CD4-positive, alpha-beta T cell treated with Interleukin-15 for 4 hours (primary cell): ENCODE measurements at places on chromosomes 6 and 20.
A peak's percentile ranks its signal among the peaks of the same experiment; 100 is the strongest.

DNA sequence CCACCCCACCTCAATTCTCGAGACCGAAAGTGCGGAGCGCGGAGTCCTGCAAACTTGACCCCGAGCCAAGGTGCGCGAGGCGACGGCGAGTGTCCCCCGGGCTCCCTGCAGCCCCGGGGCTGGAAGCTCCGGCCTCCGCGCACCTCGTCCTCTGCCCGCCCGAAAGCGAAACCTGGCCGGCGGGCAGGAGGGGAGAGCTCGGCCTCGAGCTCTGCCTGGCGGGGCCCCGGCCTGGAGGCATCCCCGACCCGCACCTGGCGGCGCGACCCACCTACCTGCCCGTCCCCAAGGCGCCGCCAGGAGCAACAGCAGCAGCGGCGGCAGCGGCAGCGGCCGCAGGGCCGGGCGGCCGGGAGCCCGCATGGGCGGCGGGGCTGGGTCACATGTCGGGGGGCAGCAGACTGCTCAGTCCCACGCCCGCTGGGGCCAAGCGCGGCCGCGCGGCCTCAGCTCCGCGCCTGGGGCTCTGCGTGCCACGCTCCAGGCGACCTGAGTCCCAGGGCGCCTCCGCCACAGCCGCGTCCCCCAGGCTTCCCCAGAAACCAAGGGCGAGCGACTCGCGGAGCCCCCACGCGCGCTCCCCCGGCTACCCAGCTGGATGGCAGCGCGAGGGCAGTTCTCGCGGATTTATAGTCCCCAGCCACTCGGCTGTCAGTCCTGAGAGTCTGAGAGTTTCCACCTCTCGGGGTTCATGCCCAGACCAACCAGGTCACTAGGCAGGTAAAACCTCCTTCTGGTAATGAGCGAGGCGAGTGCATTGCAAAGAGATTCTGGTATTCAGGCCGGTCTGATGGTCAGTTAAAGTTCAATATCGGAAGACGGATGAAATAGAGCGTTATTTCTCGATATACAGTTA, at the start of gene IL20RA:
Gene IL20RA, minus strand, starts transcription at position 600 of the 856 bp plus-strand sequence. Its CDS starts 237 bp downstream, at position 363.
- DNase-seq = no peak

- DNase-seq = no peak
Measured at GRCh38 chr6:88472851-88473525, 306.8 kb upstream of the CNR1 start.

- no peak for DNase-seq
Measured at GRCh38 chr20:45971425-45971674, 653 bp downstream of the ZNF335 start.

- DNase-seq = peak; percentile 61
Measured at GRCh38 chr6:29589423-29590048, 4.6 kb downstream of the OR2H2 start.

GRCh38 chr6:108877046-108877751, 29.0 kb downstream of the ARMC2 start:
- no peak for DNase-seq

DNA sequence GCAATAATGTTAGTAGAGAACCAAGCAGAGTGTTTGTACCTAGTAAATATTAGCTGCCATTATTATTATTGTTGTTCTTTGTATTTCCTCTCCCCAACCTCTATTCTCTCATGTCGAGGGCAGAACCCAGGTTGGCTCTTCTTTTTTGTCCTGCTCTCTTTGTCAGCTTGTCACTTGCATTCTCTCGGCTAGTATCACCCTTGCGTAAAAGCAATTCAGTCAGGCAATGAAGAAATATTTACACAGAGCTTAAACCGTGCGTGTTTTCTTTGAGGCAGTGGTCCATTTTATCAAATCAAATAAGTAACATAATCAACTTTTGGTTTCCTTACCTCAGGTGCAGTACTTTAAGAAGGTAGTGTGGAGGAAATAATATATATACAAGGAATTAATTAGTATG, 83.9 kb downstream of the TULP4 start:
- DNase-seq = no peak

GRCh38 chr6:37188962-37189510, 19.1 kb downstream of the PIM1 start:
- no peak for DNase-seq

DNA sequence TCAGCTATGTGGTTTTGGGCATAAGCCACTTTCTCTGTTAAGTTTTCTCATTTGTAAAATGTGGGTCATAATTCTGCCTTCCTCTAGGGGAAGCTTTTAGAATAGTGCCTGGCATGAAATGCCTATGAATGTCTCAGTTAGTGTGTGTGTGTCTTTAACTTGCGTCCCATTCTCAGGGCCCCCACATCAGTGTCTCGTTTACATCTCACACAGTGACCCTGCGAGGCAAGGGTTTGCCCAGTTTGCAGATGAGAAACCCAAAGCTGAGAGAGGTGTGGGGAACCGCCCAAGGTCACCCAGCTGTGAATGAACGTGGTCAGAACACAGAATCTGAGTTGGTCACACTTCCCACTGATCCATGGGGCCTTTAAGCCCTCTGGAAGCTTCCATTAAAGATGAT, 14.1 kb downstream of the DYNLRB1 start:
- no peak for DNase-seq

- no peak for DNase-seq
Measured at GRCh38 chr6:20314866-20315845, 86.5 kb upstream of the E2F3 start.

GRCh38 chr6:121999456-122000065, 399.9 kb upstream of the HSF2 start:
- DNase-seq = no peak

GRCh38 chr20:60071965-60072364, 113.7 kb downstream of the CDH26 start:
- no peak for DNase-seq

DNA sequence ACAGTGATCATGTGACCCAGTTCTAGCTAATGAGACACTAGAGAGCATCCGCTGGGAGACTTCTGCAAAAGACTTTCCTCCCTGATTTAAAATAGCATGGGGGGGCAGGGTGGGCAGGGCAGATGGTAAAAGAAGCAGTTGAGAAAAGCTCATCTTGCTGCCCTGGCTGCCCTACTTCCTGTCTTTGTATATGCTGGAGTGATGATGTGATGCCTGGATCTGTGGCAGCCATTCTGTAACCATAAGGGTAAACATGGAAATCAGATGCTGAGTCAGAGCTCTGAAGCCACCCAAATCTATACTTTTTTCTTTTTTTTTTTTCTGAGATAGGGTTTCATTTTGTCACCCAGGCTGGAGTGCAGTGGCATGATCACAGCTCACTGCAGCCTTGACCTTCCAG, 25.4 kb downstream of the ZFP64 start:
- DNase-seq = no peak

- no peak for DNase-seq
Measured at GRCh38 chr6:77055711-77056110, 407.6 kb downstream of the HTR1B start.

GRCh38 chr20:39879296-39879695, 809.7 kb downstream of the MAFB start:
- no peak for DNase-seq

DNA sequence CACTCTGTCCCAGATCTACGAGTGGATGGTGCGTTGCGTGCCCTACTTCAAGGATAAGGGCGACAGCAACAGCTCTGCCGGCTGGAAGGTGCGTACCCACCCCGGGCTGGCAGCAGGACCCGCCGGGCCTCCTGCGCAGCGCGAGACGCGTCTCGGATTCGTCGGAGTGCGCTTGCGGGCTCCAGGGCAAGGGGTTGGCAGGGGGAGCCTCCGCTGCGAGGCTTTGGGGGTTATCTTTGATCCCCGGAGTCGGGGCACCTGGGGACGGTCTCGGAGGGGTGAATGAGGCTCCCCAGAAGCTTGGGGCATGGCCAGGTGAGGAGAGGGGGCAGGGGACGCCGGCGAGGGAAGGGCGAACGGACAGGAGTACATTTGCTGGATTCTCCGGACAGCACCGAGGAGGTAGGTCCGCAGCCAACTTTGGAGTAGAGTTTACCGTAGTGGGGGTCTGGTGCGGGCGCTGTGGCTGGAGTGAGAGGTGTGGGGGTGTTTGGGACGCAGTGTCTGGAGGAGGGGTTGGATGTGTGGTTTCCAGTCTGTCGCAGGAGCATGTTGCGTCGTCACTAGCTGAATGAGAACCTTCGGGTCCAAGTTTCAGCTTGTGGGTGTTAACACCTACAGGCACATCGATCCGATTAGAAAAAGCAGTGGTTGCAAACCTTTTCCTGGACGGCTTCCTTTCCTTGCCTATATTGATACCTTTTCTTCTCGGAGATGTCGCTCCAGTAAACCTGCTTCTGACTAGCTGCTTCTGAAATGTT, 1.2 kb downstream of the FOXO3 start:
- no peak for DNase-seq

GRCh38 chr20:33199026-33199425, 18.1 kb upstream of the BPIFA3 start:
- no peak for DNase-seq

DNA sequence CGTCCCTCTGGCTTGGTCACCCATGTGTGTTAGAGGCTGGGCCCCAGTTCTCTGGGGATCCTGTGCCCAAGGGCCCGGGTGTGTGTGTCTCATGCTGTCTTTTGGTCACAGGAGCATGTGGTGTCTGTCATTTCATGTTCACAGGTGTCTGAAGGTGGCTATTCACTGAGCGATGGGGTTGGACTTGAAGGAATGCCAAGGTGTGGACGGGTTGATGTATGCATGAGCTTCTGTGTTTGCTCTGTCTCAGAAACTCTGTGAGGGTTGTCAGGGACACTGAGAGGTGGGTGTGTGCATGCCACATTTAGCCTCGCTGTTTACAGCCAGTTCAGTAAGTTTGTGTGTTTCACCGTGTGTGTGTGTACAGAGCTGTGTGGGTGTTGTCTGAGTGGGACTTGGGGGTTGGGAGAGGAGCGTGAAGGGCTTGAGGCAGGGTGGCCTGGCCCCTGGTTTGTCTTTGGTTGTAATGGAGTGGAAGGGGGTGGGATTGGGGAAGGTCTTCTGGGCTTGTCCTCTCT, 1.2 kb downstream of the DDR1 start:
- no peak for DNase-seq

DNA sequence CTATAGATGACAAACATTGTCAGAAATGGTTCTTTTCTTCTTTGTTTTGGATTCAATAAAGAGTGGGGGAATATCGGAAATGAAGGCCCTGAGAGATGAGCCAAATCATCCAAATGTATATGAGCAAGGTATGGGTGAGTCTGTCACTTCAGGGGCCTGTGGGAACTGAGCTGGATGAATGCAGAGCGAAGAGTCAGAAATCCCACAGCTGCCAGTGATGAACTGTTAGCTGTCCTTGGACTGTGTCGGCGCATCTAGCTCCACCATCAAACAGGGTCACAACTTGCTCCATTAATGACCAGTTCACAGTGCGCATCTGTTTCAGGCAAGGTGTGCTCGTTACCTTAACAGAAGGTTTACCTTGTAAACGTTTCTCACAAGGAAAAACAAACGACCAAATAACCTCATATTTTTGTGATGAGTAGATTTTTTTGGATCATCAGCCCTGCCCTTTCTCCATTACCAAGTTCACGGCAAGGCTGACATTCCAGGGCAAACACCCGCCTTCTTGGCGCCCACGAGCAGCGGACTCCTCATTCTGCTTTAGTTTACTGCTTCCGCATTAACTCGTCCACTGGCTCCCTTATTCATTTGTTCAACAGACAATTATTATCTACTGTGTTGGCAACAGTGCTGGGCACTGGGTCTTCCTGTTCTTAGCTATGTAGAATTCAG, 15.0 kb upstream of the CCN6 start:
- DNase-seq = no peak

- no peak for DNase-seq
Measured at GRCh38 chr6:37006793-37007339, 1.4 kb downstream of the FGD2 start.

- no peak for DNase-seq
Measured at GRCh38 chr6:33206027-33206863, 1.8 kb downstream of the HSD17B8 start.

- DNase-seq = no peak
Measured at GRCh38 chr6:156313037-156313436, 464.1 kb upstream of the ARID1B start.

GRCh38 chr6:41778895-41779294, 805 bp downstream of the FRS3 start:
- DNase-seq = no peak

GRCh38 chr20:6058684-6059295, 4.9 kb upstream of the LRRN4 start:
- no peak for DNase-seq

- peak; percentile 51 for DNase-seq
Measured at GRCh38 chr20:36465109-36466080, 75.9 kb upstream of the MYL9 start.

GRCh38 chr6:42322676-42323075, 105.0 kb upstream of the MRPS10 start:
- no peak for DNase-seq

- DNase-seq = peak; percentile 71
Measured at GRCh38 chr6:29702519-29703103, 20.6 kb upstream of the HLA-F start.

GRCh38 chr20:36491901-36492617, 49.3 kb upstream of the MYL9 start:
- peak; percentile 59 for DNase-seq

GRCh38 chr6:32298632-32299336, 72.9 kb downstream of the TSBP1 start:
- DNase-seq = no peak

DNA sequence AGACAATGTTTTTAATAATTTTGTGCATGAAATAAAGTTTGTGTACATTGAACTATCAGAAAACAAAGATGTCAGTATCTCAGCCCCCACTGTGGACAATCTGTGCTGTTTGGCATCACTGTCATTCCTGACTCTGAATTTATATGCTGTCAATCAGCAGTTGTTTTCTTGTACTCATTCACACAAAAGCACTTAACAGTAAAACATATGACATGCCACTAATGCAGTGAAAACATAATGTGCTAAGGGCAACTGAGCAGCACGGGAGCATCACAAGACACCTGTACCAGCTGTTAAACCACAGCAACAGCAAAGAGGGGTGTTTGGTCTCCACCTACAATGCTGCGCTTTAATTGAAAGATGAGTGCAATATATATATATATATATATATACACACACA, 647.8 kb upstream of the SLC35B3 start:
- no peak for DNase-seq

- DNase-seq = no peak
Measured at GRCh38 chr6:18327626-18328025, 59.5 kb upstream of the RNF144B start.

- DNase-seq = no peak
Measured at GRCh38 chr6:39696986-39697788, 28.0 kb downstream of the KIF6 start.

DNA sequence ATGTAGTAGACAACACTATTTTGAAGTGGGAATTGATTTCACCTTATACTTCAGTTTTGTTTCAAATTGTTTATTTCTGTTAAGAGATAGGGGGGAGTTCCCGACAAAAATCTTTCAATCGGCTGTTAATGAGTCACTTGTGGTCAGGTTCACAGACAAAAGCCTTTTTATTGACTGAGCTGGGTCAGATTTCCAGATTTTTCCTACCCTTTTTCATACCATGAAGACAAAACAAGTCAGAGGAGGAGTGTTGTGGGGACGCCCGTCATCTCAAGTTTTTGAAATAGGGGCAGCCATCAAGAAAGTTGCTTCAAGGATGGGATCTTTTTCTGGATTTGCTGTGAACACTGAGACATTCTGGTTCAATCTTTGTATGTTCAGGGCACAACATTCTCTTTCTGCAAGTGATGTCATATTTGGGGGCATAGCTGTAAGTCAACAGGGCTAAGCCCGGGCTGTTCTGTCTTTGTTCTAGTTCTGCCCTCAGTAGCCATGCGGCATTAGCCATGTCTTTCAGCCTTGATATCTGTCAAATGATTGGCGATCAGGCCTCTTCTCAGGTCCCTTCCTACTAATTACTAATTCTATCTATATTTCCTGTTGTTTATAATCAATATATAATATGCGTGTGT, 496.0 kb upstream of the MARCKS start:
- DNase-seq = no peak
